ENCODE measurements at places on chromosomes 6 and 20. TPM values are rescaled to one million over a fixed set of nuclear protein-coding genes. Genes with fewer than 3 reads are reported as not detected.

DNA sequence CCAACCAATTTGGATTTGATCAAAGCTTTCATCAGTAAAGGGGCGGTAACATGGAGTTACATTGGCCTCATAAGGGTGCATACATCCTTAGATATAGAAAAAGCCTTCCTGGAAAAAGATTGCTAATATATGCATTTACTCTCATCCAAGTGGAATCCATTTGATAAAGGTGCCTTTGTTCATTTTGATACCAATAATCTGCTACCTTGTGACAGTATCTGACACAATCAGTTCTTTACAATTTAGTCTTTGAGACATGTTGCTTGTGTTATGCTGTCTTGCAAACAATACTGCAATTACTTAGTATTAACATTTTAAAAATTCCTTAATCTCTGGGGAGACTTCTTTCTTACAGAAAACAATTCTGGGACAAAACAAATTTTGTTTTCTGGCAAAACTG, 654.4 kb upstream of the SLC35B3 start:
- no peak for DNase-seq

DNA sequence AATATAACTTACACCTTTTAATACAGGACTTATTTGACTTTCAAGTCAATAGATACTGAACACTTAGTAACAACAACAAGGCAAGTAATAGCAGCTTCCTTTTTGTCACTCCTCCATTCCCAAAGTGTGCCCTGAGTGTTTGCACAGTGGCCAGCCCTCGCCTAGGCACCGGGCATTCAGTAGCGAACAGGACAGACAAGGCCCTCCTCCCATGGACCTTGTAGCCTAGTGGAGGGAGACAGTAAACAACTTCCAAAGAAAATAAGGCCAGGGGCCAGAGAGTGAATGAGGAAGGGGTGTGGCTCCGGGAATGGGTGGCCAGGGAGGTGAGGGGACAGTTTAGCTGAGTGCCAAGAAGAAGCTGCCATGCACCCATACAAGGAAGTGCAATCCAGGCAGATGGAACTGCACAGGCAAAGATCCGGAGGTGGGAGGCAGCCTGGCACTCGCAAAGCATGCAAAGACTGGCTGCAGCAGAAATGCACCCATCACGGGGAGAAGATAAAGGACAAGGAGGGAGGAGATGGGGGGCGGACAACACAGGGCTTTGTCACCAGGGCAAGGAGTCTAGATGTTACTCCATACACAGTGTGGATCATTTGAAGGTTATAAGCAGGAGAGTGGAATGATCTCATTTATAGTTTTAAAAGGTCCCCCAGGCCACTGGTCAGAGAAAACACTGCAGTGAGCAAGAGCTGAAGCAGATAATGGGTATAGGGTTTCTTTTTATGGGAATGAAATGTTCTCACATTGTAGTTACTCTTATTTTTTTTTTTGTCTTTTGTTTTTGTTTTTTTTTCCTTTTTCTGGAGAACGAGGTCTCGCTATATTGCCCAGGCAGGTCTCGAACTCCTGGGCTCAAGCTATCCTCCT, 32.2 kb downstream of the ATP9A start:
- DNase-seq, result no peak

GRCh38 chr20:46347841-46348803, 39.8 kb upstream of the CDH22 start:
- no peak for DNase-seq

GRCh38 chr6:111468329-111469012, 14.5 kb downstream of the REV3L start:
- peak; percentile 43 for DNase-seq

DNA sequence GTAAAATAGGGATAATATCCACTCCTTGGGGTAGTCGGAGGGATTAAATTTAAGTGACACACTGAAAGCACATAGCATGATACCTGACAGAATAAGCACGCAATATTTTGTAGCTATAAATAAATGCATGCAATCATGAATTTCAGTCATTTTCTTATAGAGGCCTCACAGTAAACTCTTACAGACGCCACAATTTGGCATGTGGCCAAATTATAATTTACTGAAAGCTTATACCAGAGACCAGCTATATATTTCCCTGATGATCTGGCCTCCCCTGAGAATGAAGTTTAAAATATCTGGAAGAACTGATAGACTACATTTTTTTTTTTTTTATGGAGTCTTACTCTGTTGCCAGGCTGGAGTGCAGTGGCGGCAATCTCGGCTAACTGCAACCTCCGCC, 40.9 kb downstream of the QRSL1 start:
- DNase-seq, result no peak

DNA sequence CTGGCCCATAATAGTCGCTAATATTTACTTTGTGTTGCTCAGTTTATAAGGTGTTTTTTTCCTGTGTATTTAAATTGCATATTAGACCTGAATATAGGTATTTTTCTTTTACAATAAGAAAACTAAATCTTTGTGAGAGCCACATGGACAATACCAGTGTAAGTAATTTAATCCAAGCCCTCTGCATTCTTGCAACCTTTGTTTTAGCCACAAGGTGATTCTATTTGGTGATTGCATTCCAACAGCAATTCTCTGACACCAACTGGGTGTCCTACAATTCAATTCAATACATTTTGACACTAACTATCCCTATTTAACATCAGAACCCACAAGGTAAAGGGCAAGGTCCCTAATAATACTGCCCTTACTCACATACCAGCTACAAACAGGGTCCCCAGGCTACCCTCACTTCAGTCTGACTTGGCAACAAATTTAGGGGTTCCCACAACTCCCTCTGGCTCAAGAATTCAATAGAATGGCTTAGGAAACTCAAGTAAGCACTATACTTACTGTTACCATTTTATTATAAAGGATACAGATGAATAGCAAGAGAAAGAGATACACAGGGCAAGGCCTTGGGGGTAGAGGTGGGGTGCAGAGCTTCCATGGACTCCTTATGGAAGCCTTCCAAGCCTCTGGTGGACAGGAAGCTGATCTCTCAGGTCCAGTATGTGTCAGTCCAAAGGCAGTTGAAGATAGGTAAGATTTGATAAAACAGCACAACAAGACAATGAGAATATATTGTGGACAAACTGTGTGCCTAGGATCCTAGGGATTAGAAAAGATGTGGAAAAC, 169.3 kb downstream of the CD83 start:
- no peak for DNase-seq

OXT gene
- total RNA-seq, result not detected

TMEM74B gene
- total RNA-seq, result 1.5 TPM

HSPA12B gene
- not detected for total RNA-seq

C6orf58 gene
- total RNA-seq, result not detected

Data from activated CD4-positive, alpha-beta T cell treated with anti-CD3 and anti-CD28 coated beads for 36 hours (primary cell).